ENCODE measurements at places on chromosomes 7 and 10.

GRCh38 chr7:118836933-118837332 is 612.4 kb downstream of the ANKRD7 start:
- DNase-seq, result no peak

GRCh38 chr7:106504645-106505044 is 156.3 kb downstream of the CCDC71L start:
- no peak for DNase-seq

DNA sequence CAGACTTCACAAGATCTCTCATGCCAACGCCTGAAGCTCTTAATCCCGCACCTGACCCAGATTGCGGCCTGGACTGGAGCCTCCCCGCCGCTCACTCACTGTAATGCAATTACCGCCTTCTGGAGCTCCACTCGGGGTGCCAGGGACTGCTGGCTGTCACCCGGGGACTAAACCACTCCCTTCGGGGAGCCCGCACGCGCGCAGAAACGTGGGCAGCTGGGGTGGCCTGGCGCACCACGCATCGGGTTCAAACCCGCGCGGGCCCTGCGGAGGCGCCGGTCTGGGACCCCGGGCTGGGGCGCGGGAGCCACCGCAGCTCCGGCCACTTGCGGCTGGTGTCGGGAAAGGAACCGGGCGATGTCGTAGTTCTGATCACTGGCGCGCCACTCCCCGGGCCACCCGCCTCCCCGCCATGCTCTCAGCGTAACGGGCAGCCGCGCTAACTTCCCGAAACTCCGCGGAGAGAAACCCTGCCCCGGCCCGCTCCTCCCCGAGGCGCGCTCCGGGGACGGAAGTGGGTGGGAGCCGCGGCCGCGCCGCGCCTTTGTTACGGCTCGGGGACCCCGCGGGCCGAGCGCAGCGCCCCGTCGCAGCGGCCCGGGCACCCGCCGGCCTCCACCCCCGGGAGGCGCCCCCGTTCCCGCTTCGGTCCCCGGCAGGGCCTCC is 100.3 kb upstream of the SVIL start:
- DNase-seq, result no peak

- DNase-seq, result no peak
These were observed 430.9 kb downstream of the ACTR3B start for GRCh38 chr7:153190452-153190851.

GRCh38 chr7:128755819-128756476 is 16.8 kb downstream of the CALU start:
- no peak for DNase-seq

GRCh38 chr7:102321351-102322201 is 34.7 kb downstream of the SPDYE6 start:
- DNase-seq, result no peak
